ENCODE measurements at places on chromosomes 2 and 18. TPM values are rescaled to one million over a fixed set of nuclear protein-coding genes. Genes with fewer than 3 reads are reported as not detected.

Gene GTF2A1L
- under 0.01 TPM for total RNA-seq

Gene CIB4
- not detected for total RNA-seq

Gene IL18RAP
- not detected for total RNA-seq

Gene PRKAG3
- not detected for total RNA-seq

Gene ALK
- not detected for total RNA-seq

Gene HAAO
- not detected for total RNA-seq

Gene SF3B1
- 129 TPM for total RNA-seq

Gene UGT1A7
- not detected for total RNA-seq

Gene FAM124B
- 13.3 TPM for total RNA-seq

Gene BCL2
- 0.87 TPM for total RNA-seq

Gene SLC16A14
- under 0.01 TPM for total RNA-seq

Gene ERFE
- under 0.01 TPM for total RNA-seq

Gene DSG1
- total RNA-seq = not detected

All from lung microvascular endothelial cell (primary cell).